ENCODE measurements at places on chromosomes 12 and 14.

DNA sequence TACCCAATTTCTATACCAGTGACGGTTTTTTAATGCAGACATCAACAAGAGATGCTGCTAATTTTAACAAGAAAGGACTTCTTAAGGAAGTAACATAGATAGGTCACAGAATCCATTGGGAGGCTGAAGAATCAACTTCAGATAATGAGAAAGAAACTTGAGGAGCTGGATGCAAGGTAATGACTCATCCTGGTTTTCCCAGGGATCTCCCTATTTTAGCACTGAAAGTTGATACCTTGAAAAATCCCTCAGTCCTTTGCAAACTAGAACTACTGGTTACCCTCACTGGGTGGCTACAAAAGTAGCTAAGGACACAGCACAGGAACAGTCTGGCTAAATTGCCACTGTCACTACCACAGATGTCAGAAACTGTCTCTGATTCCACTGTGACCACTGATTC lies 561.9 kb downstream of the FLRT2 start:
- no peak for DNase-seq

GRCh38 chr14:91358654-91359220 lies 58.9 kb downstream of the CCDC88C start:
- no peak for DNase-seq

DNA sequence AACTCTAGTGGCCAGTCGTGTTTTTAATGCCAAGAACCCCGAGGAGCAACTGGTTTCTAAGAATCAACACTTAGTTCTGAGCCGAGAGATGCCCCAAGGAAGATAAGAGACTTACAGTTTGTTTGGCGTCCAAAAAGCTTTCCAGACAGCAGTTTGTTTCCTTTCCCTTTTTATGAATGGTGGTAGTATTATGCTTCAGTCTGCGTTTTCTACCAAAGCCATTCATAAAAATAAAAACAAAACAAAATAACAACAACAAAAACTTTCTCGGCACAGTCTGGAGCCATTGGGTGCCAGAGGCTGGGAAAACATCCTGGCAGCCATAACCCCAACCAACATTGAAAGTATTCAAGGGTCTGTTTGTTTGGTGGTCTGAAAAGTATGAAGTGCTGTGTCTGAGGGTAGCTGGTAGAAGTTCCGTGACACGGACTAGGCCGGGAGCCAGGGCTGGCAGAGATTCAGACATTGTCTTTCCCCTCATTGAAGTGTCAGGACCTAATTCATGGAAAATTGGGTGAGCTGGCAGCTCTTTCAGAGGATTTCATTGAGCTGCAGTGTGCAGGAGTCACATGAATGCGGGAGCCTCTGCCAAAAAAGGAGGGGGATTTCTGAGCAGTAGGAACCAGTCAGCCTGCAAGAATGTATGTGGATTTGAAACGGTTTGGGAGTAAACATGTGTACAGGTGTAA lies 124.2 kb downstream of the HMGA2 start:
- DNase-seq, result peak; percentile 85

DNA sequence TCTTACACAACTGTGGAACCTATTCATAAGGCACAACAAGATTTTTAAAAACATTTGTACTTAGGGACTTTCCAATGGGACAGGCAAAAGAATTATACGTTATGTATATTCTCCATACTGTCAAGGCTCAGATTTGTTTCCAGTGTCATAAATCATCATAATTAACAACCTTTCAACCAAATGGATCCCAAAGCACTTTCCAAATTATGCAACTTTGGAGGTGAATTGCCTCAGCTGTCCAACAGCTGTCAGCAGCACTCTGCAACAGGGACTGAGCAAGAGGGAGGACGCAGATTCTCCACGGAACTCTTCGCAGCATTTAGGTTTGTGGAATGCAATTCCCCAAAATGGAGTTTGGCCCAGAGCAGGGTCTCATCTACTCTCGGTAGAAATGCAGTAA lies 186.6 kb downstream of the PAX9 start:
- no peak for DNase-seq

DNA sequence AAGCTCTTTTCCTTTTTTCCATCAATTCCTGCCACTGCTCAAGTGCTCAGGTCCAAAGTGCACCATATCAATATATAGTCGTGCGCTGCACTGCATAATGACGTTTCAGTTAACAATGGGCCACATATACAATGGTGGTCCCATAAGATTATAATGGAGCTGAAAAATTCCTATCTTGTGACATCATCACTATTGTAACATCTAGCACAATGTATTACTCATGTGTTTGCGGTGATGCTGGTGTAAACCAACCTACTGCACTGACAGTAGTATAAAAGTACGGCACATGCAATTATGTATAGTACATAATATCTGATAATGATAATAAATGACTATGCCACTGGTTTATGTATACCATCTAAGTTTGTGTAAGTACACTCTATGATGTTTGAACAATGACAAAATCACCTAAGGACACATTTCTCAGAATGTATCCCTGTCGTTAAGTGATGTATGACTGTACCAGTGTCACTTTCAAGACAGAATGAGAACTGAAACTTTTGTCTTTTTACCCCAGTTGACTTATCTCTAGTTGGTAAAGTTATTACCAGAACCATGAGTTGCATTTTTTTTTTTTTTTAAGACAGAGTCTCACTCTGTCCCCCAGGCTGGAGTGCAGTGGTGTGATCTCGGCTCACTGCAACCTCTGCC lies 53.7 kb upstream of the INSM2 start:
- no peak for DNase-seq

Measured in RCC 7860 (cell line).